ENCODE measurements at places on chromosomes 1 and 21.

- DNase-seq = no peak
Observed at GRCh38 chr1:238710697-238711096, 675.7 kb upstream of the CHRM3 start.

GRCh38 chr1:9960011-9960410 is 16.7 kb downstream of the NMNAT1 start:
- no peak for DNase-seq

GRCh38 chr21:22763442-22763841 is 1765.2 kb downstream of the NCAM2 start:
- DNase-seq = no peak

DNA sequence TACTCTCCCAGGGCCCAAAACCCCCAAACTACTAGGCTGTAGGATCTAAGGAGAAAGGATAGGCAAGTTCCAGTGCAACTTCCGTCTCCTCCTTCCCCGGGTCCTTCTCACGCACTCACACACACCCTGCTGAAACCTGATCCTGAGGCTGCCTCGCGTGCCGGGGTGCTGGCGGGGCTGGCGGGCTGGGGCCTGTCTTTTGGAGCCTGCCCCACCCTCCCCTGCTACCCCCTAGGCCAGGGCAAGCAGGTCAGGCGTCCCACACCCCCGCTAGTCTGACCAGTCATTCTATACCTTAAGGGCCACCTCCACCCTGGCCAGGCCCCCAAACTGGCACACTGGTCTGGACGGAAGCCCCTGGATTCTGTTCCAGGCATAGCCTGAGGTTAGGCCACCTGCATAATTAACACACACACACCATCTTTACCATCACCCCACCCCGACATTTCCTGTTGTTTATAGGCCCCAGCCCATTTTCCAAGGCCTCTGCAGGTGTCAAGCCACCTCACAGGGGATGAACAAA is 48.3 kb upstream of the ARTN start:
- no peak for DNase-seq

DNA sequence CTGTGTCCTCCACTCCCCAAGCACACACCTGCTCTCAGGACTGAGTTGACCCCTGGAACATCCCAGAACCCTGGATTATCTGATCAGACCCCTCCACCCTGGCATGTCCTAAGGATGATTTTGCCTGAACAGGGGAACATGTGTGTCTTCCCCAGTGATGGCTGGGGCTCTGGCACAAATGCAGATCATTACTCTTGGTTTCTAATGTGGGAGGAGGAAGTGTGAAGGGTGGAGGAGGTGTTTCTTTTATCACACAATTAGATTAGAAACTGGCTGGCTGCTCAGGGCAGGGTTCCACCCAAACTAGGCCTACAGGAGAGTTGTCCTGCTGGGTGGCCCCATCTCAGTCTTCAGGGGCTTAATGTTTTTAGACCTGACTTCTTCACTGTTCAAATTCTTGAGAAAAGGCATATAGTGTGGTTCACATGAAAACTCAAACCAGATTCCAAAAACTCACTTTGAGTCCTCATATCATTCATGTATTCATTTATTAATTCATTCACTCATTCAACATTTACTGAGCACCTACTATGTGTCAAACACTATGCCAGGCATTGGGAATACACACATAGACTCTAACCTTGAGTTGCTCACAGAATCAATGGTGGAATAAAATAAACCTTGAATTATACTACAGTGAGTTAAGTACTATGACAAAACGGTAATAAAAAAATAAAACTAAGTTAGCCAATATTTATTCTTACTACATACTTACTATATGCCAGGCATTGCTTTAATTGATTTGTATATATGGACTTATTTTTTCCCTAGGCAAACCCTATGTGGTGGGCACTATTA is 221.8 kb upstream of the JUN start:
- no peak for DNase-seq

DNA sequence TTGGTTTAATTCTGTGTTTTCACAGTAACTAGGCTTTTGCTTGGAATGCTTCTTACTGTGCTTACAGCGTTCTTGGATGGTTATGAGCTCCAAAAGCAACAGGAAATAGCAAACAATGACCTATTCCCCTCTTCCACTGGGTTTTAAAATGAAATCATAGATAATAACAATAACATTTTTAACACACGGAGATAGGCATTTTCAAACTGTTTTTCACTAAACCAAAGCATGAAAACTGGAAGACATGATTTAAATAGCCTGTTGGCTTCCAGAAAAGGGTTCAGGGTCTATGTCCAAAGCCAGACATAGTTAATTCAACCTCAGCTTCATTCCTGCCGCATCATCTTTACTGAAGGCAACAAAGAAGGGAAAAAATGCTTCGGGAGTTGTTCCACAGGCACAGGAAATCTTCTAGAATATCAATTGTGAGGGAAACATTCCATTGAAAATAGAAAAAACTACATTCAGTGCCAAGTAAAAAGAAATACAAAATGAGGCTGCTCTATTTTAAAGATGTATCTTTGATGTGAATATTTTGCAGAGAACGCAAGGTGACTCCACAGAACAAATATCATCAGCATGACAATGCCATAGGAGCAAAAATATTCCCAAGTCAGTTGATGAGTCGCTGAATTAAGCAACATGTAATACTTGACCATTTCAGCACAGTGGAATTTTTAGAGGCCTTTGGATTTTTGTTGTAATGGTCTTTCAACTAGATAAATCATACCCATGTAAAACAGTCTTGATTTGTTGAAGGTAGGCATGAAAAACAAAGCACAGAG is 80.7 kb downstream of the NID1 start:
- peak; percentile 86 for DNase-seq

DNA sequence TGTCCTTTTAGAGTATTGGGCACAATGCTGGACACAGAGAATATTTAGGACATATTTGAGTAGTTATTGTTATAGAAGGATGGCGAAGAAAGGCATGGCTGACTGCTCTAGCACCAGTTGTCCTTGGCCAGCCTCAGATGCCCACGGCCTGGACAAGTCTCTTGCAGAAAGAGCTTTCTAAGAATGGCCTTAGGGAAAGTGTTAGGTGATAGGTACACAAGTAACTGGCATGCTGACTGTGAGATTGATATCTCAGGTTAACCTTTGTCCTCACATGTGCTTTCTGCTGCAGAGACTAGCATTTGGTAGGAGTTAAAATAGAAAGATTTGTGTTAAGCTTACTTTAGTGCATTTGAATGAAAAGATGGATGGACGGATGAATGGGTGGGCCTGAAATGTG is 10.1 kb downstream of the SFT2D2 start:
- DNase-seq = no peak

- DNase-seq = no peak
Observed at GRCh38 chr1:67750691-67751054, 65.7 kb downstream of the GADD45A start.

DNA sequence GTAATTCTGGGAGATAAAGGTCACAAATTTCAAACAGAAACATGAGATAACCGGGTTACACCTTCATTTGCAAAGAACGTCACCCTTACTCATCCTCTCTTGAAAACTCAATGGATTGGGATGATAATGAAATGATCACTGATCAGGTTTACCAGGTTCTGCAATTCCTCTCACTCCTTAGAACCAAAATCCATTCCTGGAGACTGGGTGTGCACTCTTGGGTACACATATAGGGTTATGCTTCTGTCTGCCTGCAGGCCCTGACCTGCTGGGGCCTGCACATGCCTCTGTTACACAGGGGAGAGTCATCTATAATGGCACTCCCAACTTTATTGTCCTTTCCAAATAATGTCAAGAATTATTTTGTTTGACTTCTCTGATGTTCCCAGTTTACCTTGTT is 8.3 kb downstream of the SUSD4 start:
- no peak for DNase-seq

DNA sequence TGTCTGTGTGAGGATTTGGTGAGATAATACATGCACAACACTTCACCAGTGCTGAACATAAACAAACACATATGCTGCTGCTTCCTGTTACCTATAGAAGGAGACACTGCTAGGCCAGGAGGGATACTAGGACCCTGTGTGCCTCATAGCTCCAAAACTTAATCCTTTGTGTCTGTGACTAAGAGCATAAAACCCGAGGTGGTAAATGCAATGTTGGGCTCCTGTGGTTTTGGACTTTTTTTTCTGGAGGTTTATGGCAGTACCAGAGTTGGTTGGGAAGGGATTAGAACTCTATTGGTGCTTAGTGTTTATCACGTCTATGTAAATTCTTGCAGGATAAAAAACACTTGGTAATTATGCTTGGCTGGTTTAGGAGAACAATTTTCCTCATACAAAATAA is 122.9 kb downstream of the NUF2 start:
- DNase-seq = no peak

DNA sequence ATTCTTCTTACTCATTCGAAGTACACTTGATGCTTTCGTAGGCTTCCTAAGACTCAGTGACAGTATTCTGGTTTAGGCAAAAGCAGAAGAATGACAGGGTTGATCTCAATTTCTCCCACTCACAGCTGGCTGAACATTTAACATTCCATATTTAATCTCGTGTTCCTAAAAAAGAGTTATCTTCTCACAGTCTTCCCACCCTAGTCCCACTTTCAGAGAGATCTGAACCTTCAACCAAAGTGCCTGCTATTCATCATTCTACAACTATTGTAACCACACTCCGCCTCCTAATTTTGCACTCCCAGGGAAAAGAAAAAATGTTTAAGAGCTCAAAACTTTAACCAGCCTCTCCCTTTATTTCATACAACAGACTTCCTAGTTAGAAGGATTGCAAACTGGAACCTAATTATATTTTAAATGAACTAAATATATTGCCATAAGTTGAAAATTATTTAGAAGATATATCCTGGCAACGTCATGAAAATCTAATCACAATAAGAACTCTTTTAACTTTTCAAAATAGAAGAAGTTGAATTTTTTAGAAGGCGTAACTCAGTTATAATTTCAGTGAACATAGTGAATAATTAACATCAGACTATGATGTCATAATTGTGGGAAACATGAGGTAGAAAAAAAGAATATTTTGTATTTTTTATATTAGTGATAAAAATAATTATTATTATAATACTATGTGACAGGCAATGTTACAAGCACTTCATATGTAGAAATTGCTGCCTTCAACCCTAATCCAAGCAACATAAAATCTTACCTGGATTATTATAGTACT is 540.9 kb upstream of the ADGRL2 start:
- no peak for DNase-seq

GRCh38 chr21:42471206-42471605 is 24.8 kb downstream of the RSPH1 start:
- DNase-seq = no peak

GRCh38 chr1:226697151-226697928 is 41.7 kb downstream of the ITPKB start:
- peak; percentile 69 for DNase-seq

DNA sequence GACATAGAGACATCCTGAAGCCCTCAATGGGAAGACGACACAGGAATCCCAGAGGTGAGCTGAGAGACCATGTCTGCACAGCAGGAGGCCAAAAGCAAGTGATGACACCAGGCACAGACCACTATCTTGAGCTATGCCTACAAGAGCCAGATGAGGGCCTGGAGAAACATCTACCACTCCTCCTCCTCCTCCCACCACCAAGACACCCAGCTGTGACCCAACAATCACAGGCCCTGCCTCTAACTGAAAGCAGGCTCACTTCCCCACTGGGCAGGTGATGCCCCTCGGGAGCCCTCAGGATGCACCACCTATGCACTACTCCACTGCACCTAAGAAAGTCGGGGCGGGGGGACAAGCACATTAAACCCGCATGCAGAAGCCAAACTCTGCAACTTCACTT is 16.5 kb downstream of the TADA1 start:
- no peak for DNase-seq

DNA sequence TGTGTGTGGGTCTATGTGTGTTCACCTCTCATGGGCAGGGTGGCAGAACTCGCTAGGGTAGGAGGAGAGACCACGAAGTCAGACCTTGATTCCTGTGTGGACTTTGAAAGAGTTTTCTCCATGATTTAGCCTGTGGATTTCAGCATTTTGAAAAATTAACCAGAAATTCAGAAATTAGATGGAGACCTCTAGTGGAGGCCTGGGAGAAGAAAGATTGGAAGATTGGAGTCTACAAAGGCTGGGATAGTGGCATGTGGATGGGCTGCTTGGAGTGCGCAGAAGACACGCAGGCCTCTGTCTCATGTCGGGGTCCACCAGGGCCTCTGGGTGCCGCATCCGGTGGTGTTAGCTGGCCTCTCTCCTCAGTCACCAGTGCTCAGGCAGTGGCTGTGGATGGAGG is 18.9 kb upstream of the IGSF5 start:
- no peak for DNase-seq

DNA sequence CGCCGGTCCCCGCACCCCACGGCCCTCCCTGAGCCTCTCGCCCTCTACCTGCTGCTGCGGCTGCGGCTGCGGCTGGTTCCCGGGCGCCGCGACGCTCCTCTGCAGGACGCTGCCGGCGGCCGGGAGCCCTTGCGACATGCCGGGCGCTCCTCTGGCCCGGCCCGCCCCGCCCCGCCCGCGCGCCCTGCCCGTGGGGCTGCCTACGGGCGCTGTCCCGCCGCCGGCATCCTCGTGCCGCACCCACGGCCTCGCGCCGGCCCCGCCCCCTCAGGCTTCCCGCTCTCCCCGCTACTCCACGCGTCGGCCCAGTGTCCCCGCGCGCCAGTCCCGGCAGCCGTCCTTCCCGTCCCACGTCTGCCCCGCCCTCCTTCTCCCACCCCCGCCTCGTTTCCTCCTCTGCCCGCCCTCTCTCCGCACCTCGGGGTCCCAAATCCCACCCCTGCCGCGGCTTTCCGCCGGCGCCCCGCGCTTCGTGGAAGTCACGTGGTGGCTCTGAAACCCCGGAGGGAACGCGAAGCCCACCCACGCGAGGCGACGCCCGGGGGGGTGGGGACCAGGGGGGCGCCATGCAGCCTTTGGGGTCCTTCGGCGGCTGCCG is at the start of gene BATF3:
Gene BATF3, minus strand, starts transcription at position 216 of the 598 bp plus-strand sequence. Its CDS starts 78 bp downstream, at position 138.
- peak; percentile 82 for DNase-seq
